ENCODE measurements at places on chromosomes 11 and 22. TPM values are rescaled to one million over a fixed set of nuclear protein-coding genes. Genes with fewer than 3 reads are reported as not detected.

OR52I1 gene
- polyA plus RNA-seq = not detected

SPON1 gene
- 1.1 TPM for polyA plus RNA-seq

KCNE3 gene
- not detected for polyA plus RNA-seq

DNA sequence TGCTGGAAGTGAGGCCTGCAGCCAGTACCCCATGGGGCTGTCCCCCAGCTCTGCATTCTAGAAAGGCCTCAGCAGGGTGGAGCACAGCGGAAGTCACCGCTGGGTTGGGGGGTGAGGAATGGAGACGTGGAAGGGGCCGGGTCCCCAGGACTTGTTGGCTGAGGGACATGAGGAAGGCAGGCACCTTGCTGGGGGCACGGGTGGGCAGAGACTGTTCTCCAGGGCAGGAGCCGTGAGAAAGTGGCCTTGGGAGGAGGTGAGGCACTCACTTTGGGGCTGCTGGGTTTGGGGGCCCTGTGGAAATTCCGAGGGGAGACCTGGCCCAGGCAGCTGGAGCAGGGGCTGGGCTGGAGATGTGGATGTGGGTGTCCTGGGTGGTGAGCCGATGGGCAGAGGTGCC is 5.0 kb downstream of the TNNI2 start:
- no peak for DNase-seq

DNA sequence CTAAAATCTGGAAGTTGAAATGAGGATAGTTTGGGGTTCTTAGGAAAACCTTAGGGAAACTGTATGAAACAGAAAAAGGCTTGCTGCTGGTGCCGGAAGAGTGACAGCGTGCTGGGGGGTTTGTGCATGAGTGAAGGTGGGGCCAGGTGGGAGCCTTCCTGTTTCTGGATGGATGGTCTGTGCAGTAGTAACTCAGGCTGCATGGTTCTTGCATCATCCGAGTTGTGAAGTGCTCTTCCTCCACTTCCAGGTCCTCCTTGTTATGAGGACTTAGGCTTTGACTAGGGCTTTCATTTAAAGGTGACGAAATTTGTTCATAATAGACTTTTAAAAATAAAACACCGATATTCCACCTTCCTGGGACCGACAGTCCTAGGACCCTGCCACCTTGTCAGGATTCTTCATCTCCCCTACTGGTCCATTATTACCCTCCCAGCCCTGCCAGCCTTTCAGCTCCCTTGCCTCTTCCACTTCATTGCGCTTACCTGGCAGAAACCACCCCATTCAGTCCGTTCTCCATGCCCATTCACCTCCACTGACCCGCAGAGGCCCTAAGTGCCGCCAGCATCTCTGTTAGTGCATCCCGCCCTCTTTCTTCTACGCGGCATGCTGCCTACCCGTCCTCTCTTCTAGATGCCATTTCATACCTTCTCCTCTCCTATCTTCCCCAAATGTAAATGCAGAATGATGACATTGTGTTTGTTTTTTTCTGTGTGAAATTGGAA is 47.3 kb downstream of the PPFIA1 start:
- no peak for DNase-seq

All from GM12878 (cell line).